ENCODE measurements at places on chromosomes 1 and 21.

- no peak for DNase-seq
Measured at GRCh38 chr1:93735722-93736121, 54.1 kb upstream of the BCAR3 start.

- no peak for DNase-seq
Measured at GRCh38 chr1:156592910-156593660, 1.5 kb downstream of the NAXE start.

- no peak for DNase-seq
Measured at GRCh38 chr1:231931846-231932454, 305.4 kb downstream of the DISC1 start.

DNA sequence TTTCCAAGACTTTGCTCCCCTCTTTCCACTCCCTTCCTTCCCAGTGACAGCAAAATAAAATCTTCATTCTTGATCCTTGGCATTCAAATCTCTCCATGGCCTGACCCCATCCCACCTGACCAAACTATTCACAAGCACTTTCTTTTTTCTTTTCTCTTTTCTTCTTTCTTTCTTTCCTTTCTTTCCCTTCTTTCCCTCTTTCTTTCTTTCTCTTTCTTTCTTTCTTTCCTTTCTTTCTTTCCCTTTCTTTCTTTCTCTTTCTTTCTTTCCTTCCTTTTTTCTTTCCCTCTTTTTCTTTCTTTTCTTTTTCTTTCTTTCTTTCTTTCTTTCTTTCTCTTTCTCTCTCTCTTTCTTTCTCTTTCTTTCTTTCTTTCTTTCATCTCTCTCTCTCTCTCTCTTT is 207.1 kb downstream of the ADGRL2 start:
- DNase-seq: no peak

DNA sequence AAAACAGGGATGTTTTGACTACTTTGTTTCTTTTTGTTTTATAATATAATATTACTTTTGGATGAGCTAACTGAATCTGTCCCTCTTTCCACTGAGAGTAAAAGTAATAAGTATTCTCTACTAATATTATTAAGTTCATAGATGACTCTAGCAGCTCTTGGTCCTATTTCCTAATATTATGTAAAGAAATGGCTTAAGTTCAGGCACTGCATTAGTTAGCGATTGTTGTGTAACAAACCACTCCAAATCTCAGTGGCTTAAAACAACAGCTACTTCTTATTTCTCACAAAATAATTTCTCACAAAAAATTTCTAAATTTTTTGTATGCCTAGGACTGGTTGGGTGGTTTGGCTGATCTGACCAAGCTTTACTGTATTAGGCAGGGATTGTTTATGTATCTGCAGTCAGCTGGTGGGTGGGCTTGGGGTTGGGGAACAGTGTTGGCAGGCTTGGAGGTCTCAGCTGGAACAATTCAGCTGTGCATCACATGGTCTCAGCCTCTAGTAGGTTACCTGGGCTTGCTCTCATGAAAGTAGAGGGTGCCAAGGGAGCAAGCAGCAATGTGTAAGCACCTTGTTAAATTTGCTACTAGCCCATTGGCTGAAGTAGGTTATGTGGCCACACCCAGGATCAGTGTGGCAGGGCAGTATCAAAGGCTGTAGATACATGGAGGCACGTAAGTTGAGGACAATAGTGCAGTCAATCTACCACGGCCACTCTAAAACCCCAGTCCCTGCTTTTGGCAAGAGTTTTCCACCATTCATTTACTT is 8.8 kb upstream of the CCT8 start:
- DNase-seq: no peak

GRCh38 chr1:44698138-44698537 is 23.6 kb downstream of the ARMH1 start:
- no peak for DNase-seq

GRCh38 chr21:35053356-35054096 is 4.4 kb upstream of the RUNX1 start:
- no peak for DNase-seq

- DNase-seq: no peak
Measured at GRCh38 chr1:237032029-237032428, 10.0 kb upstream of the RYR2 start.

Measured in aorta (tissue), 5 donors.